Activated T-cell treated with anti-CD3 and anti-CD28 coated beads, Interleukin-2, amount 50 U/mL, for 24 hours (primary cell): ENCODE measurements at places on chromosomes 6 and 20.

DNA sequence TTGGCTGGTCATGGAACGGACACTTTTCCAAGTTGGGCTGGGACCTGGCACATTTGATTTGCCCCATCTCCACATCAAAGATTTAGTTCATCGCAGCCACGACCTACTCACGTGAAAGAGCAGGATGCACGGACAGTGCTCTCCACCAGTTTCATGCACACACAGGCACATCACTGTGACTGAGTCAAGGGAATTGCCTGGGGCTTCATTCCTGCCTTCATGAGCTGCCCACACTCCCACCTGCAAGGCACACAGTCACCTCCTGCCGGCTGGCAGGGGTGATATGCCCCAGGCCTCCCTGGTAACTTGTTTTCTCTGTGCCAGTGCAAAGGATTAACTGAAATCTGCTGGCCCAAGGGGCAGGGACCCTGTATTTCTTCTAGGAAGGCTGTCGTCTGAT lies 23.3 kb upstream of the CST1 start:
- H3K27ac ChIP-seq, result no peak overlapping the region
- no peak for DNase-seq
- no peak overlapping the region for H3K4me3 ChIP-seq

DNA sequence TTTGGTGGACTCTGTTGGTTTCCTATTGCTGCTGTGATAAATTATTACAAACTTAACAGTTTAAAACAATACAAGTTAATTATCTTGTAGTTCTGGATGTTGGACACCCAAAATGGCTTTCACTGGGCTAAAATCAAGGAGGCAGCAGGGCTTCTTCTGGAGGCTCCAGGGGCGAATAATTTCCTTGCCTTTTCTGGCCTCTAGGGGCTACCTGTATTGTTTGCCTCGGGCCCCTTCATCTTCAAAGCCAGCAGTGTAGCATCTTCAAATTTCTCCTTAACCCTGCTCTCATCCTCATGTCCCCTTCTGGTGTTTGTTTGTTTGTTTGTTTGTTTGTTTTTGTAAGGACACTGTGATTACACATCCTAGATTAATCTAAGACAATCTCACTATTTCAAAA lies 60.5 kb upstream of the ANKEF1 start:
- peaks cover 2% of the 10 kb centered on the region for H3K4me1 ChIP-seq
- H3K4me3 ChIP-seq, result no peak overlapping the region
- peaks cover 5% of the 10 kb centered on the region for H3K27me3 ChIP-seq
- no peak for DNase-seq
- no peak overlapping the region for H3K27ac ChIP-seq
- no peaks in the 10 kb centered on the region for H3K36me3 ChIP-seq

- no peaks in the 10 kb centered on the region for H3K36me3 ChIP-seq
- H3K27ac ChIP-seq, result no peak overlapping the region
- peaks cover 86% of the 10 kb centered on the region for H3K27me3 ChIP-seq
- H3K4me1 ChIP-seq, result peaks cover 14% of the 10 kb centered on the region
- no peak for DNase-seq
- H3K4me3 ChIP-seq, result no peak overlapping the region
Measured at GRCh38 chr20:58811334-58811733, 39.4 kb downstream of the GNAS-AS1 start.

DNA sequence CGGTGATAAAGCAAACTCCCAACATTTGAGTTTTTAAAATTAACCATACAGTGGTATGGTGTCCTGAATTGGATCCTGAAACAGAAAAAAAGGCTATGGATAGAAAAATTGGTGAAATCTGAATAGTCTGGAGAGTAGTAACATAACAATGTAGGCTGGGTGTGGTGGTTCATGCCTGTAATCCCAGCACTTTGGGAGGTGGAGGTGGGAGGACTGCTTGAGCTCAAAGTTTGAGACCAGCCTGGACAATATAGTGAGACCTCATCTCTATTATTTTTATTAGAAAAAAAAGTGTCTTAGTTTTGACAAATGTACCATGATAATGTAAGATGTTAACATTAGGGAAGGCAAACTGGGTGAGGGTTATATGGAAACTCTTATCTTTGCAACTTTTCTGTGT lies 11.0 kb downstream of the EEF1A1 start:
- no peak overlapping the region for H3K4me3 ChIP-seq
- no peak for DNase-seq
- H3K36me3 ChIP-seq, result peaks cover 29% of the 10 kb centered on the region
- no peaks in the 10 kb centered on the region for H3K27me3 ChIP-seq

GRCh38 chr6:133827766-133828165 lies 61.1 kb upstream of the TCF21 start:
- peaks cover 44% of the 10 kb centered on the region for H3K27me3 ChIP-seq
- no peak for DNase-seq
- no peaks in the 10 kb centered on the region for H3K4me1 ChIP-seq
- no peak overlapping the region for H3K4me3 ChIP-seq
